Endothelial cell (in vitro differentiated cells): ENCODE measurements at places on chromosomes 7 and 10. TPM values are rescaled to one million over a fixed set of nuclear protein-coding genes. Genes with fewer than 3 reads are reported as not detected.

GRCh38 chr7:154912871-154913637 is 89.9 kb downstream of the PAXIP1 start:
- no peak for DNase-seq

FGFR2 gene
- total RNA-seq: 15.3 TPM

GRM3 gene
- not detected for total RNA-seq

UCN3 gene
- not detected for total RNA-seq

DNA sequence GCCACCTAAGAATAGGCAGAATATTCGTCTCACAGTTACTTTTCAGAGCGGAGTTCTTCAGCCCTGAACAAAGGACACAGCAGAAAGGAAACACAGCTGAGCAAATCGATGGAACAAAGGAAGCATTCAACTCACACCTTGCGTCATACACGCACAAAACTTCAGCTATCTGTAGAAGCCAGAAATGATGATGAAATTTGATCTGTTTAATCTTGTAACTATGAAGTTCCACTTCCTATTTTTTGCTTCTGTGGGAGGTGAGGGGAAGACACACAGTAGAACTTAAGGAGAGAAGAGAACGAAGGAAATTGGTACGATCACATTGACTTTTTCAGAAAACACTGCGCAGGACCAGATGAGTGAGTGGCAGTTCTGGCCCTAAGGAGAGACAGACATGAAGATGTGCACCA is 26.2 kb downstream of the FAM171A1 start:
- DNase-seq: no peak

- DNase-seq: no peak
Observed at GRCh38 chr7:94660006-94660405, 4.1 kb upstream of the SGCE start.

- peak; percentile 74 for DNase-seq
Observed at GRCh38 chr7:106056513-106057203, 55.5 kb downstream of the SYPL1 start.
